ENCODE measurements at places on chromosomes 7 and 10.
A peak's percentile ranks its signal among the peaks of the same experiment; 100 is the strongest.

GRCh38 chr7:26965724-26966123 lies 101.3 kb upstream of the SKAP2 start:
- ATAC-seq = no peak

- no peak for ATAC-seq
Observed at GRCh38 chr7:104061652-104062051, 72.2 kb upstream of the RELN start.

DNA sequence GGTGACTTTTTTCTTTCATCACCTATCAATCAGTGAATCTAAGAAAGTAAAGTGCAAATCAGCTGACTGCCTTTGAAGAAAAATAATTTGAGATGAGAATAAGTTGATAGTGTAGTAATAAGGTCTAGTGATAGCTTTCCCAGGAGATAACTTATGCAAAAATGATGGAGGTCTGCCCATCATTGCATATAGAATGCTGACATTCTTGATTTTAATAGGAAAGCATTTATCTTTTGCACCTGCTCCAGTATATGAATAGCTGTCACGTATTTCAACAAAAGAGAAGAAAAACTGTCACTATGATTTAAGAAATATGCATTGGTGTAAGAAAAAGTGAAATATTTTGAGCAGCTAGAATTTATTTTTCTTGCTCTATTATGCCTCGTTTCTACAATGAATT lies 46.8 kb downstream of the PTTG1IP2 start:
- no peak for ATAC-seq

- no peak for ATAC-seq
Observed at GRCh38 chr10:120555842-120556532, 99.0 kb downstream of the PLPP4 start.

DNA sequence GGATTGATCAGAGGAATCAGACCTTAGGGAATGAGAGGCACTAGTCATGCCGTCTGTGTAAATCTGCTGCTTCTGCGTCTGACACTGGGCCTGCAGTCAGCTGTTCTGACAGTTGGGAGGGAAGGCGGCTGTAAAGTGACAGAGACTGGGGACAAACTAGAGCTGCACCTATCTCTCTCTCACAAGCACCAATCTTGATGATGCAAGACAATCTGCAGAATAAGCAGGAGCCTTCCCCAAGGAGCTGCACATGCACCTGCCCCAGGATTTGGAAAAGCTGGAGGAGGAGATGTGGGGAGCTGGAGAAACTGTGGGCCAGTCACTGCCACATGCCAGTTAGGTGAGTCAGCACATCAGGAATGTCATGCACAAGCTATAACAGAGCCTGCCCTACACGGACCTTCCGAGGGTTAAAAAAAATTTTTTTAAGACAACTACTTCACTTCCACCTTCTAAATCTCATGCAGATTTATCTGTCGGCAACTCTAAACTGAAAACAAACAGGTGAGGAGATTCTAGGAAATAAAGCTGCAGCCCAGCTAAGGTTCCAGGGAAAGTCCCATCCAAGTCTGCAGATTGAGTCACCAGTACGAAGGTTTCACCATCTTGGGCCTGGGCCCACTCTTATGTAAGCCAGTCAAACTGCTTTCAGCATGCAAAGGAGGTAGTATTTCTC lies 39.2 kb downstream of the ENO4 start:
- ATAC-seq = peak; percentile 91

GRCh38 chr7:39712751-39713150 lies 89.4 kb downstream of the RALA start:
- no peak for ATAC-seq

DNA sequence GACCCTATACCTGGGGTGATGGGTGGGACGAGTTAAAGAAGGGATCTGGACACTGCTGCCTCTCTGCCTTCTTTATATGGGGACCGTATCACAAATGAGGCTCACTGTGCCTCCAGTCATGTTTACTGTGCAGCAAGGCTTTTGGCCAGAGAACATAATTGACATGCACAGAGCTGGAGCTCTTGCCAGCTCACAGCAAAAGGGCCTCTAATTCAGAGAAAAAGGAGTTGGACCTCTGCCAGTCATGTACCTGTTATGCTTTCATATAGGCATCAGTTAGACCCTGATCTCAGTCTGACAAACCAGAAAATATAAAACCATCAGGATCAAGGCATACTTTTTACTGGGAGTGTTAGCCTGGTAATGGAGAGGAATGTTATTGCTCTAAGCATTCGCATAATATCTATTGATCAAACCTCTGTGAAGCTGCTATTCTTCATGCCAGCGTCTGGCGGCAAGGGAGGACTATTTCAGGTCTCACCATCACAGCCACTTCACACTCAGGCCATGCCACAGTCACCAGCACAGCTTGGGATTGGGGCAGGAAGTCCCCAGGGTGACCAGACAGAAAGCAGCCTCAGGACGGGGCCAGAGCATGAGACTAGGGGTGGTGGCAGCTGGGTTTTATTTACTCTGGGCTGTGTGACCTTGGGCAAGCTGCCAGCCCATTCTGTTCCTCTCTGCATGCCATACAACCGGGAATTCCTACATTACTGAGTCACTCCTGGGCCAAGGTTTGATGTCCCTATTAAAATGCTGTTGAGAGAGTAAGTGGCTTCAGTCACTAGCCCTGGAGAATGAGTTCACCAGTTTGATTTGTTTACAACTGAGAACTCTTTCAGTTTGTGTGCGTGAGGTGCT lies 90.1 kb downstream of the NPSR1 start:
- ATAC-seq = peak; percentile 28

DNA sequence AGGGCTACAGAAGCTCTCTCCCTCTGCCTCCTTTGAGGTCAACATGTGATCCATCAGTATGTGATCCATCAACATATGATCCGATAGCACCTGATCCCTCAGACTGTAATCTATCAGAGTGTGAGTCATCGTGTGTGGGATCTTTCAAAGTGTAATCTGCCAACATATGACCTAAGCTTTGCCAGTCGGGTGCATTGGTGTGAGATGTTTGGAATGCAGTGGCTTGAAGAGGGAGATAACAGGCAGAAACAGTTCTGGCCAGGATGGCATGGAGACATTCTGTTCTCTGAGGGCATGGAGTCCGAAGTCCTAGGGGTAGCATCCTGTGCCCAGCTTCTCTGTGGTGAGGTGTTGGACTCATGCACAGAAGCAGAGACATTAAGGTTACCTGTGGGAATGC lies 217.7 kb upstream of the ETV1 start:
- no peak for ATAC-seq

Data from gastroesophageal sphincter (tissue), 4 donors.